ENCODE measurements at places on chromosomes 5 and 9.

DNA sequence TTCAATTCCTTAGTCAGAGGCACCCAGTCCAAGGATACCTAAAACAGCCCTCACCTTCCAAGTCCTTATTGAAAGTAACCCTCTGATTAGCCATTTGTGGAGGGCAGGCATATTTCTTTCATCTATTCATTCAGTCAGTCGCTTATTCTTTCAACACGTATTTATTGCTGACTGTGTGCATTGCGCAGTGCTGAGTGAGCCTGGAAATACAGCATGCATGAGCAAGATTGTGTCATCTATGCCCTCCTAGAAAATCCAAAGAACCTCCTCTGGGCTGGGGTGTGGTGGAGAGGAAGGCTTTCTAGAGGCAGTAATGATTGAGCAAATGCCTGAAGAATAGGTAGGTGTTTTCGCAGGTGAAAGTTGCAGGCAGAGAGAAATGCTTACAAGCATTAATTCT is 8.5 kb upstream of the FEM1C start:
- DNase-seq, result no peak

DNA sequence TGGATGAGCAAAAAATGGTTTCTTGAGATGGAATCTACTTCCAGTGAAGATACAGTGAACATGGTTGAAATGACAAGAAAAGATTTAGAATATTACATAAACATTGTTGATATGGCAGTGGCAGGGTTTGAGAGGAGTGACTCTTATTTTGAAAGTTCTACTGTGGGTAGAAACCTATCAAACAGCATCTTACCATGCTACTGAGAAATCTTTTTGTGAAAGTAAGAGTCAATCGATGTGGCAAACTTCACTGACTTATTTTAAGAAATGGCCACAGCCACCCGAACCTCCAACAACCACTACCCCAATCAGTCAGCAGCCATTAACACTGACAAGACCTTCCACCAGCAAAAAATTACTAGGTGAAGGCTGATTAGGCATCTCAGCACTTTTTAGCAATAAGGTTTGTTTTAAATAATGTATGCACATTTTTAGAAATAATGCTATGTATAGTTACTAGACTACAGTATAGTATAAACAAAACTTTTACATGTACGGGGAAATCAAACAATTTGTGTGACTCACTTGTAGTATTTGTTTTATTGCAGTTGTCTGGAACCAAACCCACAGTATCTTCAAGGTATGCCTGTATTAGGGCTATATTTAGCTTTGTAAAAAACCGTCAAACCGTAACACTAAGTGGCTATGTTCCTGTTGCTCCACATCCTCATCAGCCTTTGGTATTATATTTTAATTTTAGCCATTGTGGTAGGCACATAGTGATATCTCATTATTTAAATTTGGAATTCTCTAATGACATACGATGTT is 30.6 kb upstream of the ADAMTS6 start:
- no peak for DNase-seq

- no peak for DNase-seq
These were observed 24.2 kb upstream of the TMEM171 start for GRCh38 chr5:73096239-73096575.

DNA sequence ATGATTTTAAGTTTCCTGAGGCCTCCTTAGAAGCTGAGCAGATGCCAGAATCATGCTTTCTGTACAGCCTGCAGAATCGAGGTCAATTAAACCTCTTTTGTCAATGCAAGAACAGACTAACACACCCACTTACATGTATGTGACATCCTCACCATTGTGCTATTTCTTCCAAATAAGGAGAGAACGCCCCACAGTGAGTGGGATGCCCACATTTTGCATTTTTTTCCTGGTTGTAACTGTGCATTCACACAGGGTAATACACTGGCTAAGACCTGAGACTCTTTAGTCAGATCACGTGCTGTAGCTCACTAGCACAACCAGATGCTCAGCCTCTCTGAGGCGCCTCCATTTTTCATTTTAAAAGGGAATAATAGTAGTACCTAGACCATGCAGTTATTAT is 4.4 kb upstream of the CEMIP2 start:
- no peak for DNase-seq

DNA sequence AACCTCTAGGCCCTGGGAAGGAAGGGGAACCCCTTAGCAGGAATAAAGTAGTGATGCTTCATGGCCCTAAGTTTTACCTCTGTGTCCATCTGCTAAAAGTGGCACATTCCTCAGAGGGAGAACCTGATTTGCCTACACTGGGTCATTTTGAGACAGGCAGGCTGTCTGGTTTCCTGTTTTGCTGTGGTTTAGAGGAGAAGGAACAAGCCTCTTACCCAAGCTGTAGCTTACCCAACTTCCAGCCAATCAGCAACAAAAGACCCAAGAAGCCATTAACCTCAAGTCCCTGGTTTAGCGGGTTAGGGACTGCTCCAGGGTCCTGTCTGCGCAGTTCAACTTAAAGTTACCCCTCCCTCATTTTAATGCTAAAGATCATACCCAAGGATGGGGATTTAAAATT is 411.0 kb downstream of the MAT2B start:
- DNase-seq, result no peak

DNA sequence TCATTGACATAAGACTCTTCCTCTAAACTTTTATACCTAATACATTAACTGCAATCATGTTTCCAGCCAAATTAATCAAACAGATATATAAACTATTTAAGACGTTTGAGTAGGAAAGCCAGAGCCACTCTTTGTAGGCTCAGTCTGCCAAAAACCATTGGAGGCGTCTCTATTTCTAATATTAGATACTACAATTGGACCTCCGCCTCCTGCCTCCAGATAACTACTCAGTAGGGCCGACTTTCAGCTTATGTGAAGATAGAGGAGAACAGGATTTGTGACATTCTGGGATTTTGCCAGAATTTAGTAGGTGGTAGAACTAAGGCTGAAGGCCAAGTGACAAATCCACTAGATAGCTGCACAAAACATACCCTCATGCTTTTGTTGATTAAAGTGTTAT is 463.0 kb downstream of the CETN3 start:
- DNase-seq, result no peak

DNA sequence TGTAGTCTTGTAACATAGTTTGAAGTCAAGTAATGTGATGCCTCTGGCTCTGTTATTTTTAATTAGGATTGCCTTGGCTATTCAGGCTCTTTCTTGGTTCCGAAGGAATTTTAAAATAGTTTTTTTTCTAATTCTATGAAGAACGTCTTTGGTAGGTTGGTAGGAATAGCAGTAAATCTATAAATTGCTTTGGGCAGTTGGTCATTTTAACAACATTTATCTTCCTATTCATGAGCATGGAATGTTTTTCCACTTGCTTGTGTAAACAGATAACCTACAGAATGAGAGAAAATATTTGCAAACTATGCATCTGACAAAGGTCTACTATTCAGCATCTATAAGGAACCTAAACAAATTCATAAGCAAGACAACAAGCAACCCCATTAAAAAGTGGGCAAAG is 173.2 kb upstream of the TRPC7 start:
- no peak for DNase-seq

GRCh38 chr9:134971696-134972095 is 54.0 kb upstream of the FCN1 start:
- DNase-seq, result no peak

DNA sequence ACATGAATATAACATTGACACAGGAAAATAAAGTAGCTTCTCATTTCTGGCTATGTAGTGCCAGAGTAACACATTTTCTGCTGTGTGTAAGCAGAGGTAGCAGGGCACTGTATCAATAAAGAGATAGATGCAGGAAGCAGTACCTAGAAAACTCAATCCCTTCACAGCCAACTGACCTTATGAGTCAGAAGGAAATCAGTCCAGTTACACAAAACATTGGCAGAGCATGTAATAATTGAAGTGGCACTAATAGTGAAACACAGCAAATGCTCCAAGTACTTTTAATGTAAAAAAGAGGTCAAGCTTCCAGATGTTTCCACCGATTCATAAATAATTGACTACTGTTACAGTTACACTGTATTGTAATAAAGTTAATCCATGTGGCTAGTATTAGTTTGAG is 706.6 kb downstream of the EFNA5 start:
- no peak for DNase-seq

DNA sequence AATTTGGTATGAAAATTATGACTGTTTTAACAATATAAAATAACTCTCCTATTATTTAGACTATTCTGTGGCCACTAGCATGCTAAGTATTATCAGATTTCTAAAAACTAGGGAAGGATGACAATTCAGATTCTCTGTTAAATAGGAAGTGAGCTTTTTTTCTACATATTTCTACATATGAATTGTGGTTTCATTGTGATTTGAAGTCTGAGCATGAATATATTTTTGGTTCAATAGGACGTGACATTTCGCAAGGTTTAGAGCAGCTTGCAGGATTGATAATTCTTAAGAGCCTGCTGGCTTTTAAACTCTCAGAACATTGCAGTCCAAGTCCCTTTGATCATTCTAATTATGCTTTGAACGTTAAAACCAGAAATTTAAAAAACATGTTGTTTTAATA is 82.9 kb downstream of the ADGRV1 start:
- DNase-seq, result no peak

GRCh38 chr9:77176686-77177142 is 620 bp upstream of the VPS13A start:
- no peak for DNase-seq

DNA sequence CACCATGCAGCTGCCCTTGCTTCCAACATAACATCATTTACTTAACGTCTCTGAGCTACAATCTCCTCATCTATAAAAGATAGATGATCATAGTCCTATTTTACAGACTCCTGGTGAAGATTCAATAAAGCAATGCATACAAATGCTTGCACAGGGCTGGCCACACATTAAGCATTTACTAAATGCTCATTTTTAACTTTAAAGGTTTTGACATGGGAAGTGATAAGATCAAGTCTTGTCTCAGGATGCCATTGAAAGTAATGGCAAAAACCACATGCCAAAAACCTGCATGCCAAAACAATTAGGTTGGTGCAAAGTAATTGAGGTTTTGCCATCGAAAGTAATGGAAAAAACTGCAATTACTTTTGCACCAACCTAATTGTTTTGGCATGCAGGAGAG is 181.2 kb upstream of the ADRA1B start:
- no peak for DNase-seq

DNA sequence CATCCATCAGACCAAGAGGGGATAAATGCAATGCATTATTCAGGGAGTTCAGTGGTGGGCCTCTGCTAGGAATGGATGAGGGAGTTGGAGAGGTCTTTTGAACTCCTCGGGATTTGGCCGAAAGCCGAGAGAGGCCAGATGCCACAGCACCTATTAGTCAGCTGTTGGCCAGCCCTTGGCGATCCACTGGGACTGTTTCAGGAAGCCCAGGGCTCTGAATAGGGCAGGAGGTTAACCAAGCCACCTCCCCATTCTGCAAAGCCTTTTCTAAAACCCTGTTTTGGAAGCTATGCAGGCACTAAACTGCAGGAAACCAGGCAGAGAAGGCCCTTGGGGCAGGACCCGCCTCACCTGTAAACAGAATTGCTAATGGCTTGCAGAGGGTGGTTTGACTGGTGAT is 37.8 kb downstream of the ASTN2 start:
- DNase-seq, result no peak

DNA sequence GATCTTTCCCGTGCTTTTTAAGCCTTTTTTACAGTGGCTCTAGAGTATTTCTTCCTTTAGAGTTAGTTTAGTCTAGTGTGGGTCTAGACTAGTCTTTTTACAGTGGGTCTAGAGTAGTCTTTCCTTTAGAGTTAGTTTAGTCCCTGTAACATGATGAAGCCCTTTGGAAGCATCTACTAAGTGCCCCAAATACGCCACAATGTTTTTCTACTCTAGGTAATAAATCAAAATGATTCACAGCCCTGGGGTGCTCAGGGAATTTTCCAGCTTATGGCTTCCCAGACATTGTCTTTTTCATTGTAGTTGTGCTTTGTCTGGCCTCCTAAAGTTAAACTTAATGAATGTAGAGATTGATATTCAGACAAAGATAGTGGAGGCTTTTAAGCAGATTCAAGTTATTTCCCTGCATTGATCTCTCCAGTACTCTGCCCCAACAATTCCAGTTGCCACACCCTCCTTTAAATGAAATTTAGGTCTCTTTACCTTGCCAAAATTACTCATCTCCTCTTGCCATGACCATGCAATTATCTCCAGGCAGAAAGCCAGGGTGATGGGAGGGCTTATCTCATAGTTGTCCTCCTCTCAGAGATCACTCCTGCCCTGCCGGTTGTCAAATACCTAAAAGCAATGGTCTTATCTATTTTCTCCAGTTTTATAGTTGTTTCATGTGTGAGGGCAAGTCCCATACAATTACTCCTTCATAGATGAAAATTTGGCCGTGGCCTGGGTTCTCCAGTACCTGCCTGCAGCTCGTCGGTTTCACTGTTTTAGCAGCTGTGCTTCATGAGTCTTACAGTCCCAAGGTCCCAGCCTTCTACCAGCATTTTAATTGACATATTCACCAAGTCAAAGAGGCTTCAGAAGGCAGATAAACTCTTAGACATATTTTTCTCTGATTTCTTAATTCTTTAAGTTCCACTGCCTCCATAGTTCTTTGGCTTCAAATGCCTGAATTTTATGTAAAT is 794.0 kb upstream of the COX7C start:
- no peak for DNase-seq

DNA sequence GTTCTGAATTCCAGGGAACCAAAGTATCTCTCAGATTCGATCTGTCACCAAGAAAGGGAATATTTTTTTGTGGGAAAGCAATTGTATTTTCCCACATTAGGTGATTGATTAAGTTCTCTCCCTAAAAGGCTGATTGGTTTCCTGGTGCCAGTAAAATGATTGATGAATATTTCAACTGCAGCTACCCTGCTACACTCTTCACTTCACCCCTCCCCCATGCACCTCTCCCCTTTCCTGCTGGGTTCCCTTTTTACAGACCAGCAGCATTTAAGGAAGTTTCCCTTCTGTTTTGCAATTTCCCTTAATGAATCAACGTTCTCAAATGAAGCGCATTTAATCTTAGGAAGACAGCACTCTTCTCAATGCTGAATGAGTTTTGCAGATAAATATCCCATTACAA is 13.1 kb downstream of the NR6A1 start:
- no peak for DNase-seq

DNA sequence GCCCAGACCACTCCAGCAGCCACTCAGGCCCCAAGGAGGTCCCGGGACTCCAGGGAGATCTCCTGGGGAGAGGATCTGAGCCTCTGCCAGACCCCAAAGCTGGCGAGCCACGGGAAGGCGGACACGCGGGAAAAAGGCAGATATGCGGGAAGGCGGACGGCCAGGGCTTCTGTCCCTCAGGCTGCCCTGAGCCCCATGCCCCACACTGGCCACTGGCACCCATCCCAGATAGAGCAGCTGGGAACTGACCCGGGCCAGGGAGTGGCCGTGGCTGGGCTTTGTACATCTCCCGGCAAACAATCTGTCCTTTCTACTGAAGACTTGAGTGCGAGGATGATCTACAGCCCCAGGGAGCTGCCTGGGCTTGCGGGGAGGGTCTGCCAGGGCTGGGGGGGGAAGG is 21.1 kb upstream of the NOTCH1 start:
- DNase-seq, result no peak

GRCh38 chr5:14552017-14552416 is 29.6 kb upstream of the OTULINL start:
- no peak for DNase-seq

- no peak for DNase-seq
These were observed 462.2 kb downstream of the RASEF start for GRCh38 chr9:82600536-82601292.

- no peak for DNase-seq
These were observed 222.4 kb upstream of the IRX4 start for GRCh38 chr5:2105141-2105540.

- DNase-seq, result peak; percentile 27
These were observed 8.4 kb downstream of the SMARCA2 start for GRCh38 chr9:2023532-2023931.

Measured in stimulated activated CD4-positive, alpha-beta T cell treated with anti-CD3 and anti-CD28 coated beads, Interleukin-4, amount 100 ng/mL, for 24 hours (primary cell).